ENCODE measurements at places on chromosomes 4 and X. TPM values are rescaled to one million over a fixed set of nuclear protein-coding genes. Genes with fewer than 3 reads are reported as not detected.

GRCh38 chr4:40800064-40800463, 50.3 kb downstream of the NSUN7 start:
- DNase-seq, result no peak

DNA sequence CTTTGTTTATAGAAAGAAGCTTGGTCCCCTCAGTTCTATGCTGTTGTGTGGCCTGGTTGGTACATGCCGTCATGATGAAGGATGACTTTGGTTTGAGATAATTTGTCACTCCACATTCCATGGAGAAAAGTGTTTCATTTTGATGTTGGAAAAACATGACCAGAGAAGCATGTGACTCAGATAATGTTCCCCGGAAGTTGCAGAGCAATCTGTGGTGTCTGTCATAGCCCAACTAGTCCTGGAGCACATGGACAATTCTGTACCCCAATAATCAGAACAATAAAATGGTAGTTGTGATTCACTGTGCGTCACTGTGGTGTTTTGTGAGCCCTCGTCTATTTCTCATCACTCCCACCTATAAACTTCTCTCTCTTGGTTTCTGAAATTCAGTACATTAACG, 85.1 kb downstream of the PDK3 start:
- peak; percentile 7 for DNase-seq

DNA sequence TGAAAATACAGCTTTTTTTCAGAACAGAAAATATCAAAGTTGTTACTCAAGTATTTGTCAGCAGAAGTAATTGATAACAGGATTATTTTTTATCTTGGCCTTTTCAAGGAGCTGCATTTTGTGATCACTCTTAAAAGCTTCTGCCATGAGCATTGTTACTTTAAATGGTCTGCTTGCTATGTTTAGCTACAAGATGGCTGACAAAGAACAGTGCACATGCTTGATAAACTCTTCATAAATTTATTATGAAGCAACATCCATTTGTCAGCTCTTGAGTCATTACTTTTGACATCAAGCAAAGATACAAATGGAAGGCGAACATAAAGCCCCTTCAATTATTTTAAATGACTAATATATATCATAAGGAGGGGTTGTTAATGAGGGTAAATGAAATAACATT, 205.4 kb upstream of the RPS6KA3 start:
- no peak for DNase-seq

The SULT1E1 gene
- 1.3 TPM for total RNA-seq

The MTTP gene
- total RNA-seq, result 1.0 TPM

The ALPK1 gene
- total RNA-seq, result 2.2 TPM

The KCND1 gene
- 0.46 TPM for total RNA-seq

All from Daoy (cell line).